GM10248 (cell line): ENCODE measurements at places on chromosomes 11 and 22.

DNA sequence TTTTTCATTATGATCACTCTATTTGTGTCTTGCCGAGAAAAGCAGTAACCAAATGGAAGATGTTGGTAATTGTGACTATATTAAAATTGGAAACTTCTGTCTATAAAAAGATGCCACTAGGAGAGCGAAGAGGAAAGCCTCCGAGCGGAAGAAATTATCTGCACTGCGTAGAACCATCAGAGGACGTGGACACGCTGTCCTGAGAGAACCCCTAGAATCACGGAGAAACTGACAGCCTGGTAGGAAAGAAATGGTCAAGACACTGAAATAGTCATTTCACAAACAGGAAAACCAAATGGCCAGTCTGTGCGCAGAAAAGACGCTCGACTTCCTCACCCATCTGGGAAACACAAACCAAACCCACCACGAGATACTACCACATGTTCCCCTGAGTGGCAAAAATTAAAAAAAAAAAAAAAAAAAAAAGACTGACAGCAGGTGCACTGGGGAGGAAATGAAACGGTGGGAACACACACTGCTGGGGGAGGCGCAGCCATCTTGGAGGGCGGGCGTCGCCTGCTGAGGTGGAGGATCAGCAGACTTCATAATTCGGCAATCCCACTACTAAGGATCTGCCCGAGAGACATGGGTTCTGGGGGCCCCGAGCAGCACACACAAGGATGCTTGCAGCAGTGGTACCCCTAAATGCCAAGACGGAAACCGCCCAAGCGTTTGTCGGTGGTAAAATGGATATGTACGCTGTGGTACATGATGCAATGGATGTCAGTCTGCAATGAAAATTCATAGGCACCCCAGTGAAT lies 21.3 kb downstream of the IFITM10 start:
- DNase-seq = no peak

DNA sequence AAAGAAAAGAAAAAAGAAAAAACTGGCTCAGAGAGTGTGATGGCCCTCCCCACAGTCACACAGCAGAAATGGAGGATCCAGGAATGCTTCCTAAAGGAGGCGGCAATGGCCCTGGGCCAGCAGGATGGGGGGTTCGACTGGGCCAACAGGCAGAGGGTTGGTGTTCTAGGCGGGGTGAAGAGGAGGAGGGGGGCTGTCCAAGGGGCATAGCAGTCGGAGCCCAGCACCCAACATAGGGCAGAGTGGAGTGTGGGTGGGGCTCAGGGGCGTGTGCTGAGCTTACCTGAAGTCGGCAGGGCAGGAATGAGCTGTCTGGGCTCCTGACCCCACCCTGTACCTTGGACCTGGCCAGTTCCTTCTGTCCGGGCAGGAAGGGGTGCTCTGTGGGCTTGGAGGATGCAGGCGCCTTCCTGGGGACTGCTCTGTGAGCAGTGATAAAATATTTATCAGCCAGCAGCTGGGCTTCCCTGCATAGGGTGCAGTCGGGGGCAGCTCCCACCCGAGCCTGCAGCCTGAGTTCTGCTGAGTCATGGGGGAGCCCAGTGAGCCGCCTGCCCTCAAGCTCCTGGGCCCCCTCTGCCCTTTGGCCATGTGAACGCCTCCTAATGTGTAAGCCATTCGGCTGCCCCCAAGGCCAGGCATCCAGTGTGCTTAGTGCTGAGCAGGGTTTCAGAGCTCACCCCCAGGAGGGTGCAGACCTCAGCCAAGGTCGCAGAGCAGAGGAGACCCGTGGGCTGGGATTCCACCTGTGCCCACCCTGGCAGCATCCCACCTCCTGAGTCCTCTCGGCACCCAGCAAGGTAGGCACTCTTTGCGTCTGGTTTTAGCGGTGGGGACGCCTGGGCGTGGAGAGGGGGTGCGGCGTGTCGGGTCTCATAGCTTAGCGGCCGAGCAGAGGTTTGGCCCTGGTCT lies 25.3 kb upstream of the PRR5 start:
- no peak for DNase-seq

DNA sequence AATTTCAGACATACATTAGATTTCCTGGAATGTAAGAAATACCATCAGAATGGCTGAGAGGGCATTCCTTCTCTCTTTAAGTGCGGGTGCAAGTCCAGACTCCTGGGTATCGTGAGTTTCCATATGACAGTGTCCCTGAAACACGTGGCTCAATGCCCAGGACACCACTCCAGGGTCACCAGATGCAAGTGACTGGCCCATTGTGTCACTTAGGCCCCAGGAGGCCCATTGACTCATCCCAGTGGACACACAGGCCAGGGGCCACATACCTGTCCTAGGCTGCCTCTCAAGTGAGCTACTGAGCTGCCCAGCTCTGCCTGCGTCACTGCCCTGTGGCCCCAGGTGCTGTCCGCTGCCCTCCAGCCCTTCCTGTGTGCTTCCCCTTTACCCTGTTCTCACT lies 18.5 kb downstream of the FBLN1 start:
- DNase-seq = no peak

DNA sequence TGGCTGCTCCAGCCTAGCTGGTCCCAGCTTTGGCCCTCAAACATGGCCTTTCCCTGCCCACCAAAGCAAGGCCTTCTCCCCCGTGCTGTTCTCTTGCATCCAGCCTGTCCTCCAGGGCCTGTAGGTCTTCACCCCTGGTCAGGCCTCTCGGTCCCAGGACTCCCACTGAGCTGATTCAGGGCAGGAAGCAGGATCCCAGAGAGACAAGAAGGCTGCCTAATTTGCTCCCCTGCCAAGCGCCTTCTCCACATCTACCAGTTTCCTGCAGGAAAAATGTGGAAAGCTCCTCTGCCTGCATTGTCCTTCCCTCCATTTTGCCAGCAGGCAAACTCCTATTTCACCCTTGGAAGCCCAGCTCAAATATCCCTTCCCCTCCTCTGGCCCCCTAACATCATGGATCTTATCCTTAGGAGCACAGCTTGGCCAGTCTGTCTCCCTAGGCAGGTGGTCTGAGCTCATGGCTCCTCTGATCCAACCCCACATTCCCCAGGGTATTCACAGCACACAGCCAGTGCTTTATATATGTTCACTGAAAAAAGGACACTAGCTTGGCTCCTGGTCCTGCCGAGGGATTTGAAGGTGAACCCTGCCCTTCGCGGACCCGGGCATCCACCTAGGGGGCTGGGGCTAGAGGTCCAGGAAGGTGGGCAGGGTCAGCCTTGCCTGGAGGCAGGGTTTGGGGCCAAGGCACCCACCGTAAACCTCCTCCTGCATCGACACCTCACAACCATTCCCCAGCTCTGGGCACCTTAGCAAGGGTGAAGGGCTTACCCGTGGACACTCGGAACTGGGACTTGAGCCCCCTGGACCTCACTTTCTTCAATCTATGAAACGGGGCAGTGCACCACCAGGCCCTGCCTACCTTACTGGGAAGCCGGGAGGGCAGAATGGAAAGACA lies 968 bp downstream of the RHBDD3 start:
- no peak for DNase-seq
